ENCODE measurements at places on chromosomes 12 and 14.

DNA sequence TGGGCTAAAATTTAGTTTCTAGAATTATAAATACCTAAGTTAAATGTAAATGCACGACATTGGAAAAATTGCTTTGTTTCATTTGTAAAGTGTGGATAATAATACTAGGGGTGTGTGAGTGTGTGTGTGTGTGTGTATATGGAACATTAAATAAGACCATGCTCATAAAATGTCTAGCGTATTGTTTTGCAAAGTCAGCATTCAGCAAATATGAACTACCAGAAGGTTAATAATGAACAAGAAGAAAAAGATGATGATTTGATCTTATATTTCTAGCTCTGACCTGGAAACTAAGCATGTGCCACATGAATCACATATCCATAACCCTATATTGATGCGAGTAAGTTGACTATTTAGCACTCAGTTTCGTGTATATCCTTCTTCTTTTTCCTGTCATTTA lies 44.9 kb upstream of the MDGA2 start:
- DNase-seq: no peak

GRCh38 chr12:89882792-89883191 lies 174.2 kb upstream of the ATP2B1 start:
- DNase-seq: no peak

DNA sequence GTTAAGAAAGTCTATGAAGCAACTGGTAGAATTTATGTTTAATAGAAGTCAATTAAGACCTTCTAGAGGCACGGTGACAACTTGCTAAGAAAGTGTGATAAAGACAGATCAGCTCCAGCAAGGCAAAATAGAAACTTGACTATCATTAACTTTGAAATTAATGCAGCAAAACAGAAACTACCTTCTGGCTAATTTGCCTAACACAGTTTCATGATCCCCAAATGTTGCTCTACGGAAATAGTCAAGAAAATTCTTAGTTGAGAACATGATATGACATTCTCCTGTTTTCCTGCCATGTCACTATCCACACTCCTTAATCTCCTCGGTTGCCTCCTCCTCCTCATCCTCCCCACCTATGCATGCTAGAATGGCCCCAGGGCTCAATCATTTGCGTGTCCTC lies 4.2 kb downstream of the DENND5B start:
- DNase-seq: no peak

GRCh38 chr14:79064214-79064613 lies 894.0 kb downstream of the NRXN3 start:
- DNase-seq: no peak

DNA sequence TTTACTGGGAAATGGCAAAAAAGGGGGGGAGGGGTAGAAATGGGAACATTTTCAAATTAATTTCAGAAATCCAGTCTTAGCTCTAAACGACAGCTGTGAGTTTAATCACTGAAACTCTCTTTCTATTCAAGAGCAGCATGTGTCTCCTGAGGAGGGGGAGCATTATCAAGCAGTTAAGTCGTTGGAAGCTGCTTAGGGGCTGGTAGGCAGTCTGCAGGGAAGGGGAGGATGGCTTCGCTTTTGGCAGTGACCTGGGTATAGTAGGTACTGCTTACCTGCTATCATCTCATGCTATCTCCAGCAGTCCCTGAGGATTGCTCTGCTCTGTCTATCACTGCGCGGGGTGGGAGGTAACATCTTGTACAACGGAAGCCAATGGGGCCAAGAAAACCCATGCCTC lies 567.4 kb downstream of the NRXN3 start:
- DNase-seq: no peak

GRCh38 chr14:69268763-69269162 lies 8.8 kb downstream of the GALNT16 start:
- no peak for DNase-seq

DNA sequence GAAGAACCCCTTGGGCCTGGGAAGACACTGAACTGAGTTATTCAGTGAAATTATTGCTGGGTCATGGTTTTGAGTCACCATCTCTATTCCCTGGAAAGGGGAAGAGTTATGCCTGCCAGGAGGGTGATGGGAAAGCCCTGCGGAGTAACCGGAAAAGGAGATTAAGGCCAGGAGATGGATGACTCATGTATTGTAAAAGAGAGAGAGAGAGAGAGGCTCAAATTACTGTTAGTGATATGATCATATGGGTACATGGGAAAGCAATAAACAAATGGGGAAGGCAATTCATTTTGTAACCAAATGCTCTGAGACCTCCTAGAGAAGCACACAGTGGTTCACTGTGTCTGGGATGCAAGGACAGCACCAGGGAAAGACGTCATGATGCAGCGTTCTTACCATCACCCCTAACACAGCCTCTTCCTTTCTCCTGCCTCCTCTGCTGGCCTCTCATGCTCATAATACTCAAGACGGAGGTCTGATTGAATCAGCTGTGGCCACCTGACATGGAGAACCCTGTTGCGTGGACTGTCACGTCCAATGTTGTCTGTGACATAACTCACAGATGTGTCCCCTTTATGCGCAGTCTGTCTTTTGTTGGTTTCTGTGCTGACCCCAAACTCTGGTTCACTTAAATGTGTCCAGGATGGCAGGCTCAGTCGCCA lies 243.7 kb downstream of the TMEM132D start:
- DNase-seq: no peak

DNA sequence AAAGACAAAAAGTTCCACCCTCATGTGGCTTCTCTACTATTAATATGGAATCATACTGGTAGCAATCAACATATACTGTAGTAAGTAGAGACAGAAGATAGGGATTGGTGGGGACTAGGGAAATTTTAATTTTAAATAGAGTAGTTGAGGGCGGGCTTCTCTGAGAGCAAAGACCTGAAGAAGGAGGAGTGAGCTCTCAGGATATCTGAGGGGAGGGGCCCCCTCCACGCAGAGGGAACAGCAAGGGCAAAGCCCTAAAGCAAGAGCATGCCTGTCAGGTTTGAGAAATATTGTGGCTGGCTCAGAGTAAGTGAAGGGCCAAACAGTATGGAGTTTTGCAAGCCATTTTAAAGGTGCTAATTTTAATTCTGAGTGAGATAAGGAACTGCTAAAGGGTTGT lies 64.3 kb downstream of the PCNX1 start:
- no peak for DNase-seq

- no peak for DNase-seq
These were observed 82.2 kb downstream of the GALNT9 start for GRCh38 chr12:132246997-132247717.

- DNase-seq: no peak
These were observed 310.2 kb downstream of the APAF1 start for GRCh38 chr12:98955284-98955683.

GRCh38 chr14:67251573-67252226 lies 10.5 kb downstream of the PALS1 start:
- DNase-seq: no peak

- no peak for DNase-seq
These were observed 34.8 kb downstream of the IRF2BPL start for GRCh38 chr14:76993752-76994151.

- DNase-seq: no peak
These were observed 22.6 kb downstream of the CBX5 start for GRCh38 chr12:54257332-54257731.

GRCh38 chr12:54195737-54196347 lies 7.1 kb upstream of the SMUG1 start:
- no peak for DNase-seq

DNA sequence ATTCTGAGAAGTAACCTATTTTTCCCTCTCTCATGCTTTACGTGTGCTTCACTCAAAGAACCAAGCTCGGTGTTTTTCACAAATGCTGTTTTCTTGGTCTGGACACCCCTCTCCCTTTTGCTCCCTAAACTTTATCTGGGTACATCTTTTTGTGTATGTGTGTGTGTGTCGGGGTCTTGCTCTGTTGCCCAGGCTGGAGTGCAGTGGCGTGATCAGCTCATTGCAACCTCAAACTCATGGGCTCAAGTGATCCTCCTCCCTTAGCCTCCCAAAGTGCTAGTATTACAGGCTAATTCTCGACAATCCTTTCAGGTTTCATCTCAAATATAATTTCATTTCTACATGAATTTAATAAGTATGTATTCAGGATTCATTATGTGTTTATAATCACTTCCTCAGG lies 83.2 kb downstream of the PEBP1 start:
- no peak for DNase-seq

- no peak for DNase-seq
These were observed 1.3 kb downstream of the TRIM9 start for GRCh38 chr14:51093371-51094281.

DNA sequence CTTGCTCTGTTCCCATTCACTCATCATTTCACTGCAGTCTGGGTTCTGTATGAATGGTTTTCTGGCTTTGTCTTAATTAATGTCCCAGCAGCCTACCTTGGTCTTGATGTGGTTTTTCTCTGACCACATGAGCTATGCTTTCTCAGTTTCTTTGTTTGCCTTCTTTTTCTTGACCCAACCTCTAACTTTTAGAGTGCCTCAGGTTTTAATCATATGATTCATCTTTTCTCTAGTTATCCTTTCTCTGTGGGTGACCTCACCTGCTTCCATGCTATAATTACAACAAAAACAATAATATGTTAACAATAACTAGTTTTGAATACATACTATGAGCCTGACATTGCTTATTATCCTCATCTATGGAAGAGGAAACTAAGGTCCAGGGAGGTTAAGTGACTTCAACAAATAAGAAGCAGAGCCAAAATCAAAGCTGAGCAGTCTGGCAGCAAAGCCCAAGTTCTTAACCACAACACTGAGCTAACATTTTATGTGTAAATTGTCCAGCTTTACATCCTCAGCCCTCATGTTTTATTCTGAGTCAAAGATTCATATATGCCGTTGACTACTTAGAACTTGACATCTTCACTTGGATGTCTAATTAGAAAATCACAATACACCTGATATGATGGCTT lies 4.7 kb upstream of the EPYC start:
- DNase-seq: no peak

DNA sequence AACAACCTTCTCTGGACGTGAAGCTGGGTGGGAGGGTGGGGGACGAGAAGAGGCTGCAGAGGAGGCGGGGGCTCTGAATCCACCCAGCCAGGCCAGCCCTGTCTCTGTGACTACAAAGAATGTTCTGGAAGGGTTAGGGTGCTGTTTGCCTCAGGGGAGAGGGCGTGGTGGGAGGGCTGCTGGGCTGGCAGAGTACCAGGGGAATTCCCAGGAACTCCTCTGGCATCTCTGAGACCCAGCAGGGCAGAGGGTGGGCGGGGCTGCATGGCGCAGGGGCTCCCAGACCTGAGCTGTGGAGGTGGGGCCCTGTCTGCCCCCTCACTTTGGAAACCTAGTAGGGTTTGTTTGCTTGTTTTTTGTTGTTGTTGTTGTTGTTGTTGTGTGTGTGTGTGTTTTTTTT lies 45.5 kb upstream of the FZD10 start:
- DNase-seq: no peak

DNA sequence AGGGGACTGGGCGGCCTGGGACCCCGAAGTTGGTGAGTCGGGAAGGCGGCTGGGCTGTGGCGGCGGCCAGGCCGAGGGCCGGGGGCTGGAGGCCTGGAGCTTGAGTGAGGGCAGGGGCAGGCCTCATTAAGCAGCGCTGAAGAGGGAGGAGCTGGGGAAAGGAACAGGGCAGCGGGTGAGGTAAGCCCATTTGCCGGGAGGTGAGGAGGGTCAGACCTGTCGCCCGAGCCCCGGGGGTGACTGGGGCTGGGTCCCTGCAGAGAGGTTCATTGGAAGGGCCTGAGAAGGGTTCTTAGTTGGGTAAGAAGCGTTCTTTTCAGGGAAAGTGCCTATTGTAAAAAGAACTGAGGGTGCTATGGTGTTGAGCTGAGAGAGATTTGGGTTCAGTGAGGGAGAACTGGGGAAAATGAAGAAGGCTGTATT lies 441 bp downstream of the RAB5B start:
- no peak for DNase-seq

DNA sequence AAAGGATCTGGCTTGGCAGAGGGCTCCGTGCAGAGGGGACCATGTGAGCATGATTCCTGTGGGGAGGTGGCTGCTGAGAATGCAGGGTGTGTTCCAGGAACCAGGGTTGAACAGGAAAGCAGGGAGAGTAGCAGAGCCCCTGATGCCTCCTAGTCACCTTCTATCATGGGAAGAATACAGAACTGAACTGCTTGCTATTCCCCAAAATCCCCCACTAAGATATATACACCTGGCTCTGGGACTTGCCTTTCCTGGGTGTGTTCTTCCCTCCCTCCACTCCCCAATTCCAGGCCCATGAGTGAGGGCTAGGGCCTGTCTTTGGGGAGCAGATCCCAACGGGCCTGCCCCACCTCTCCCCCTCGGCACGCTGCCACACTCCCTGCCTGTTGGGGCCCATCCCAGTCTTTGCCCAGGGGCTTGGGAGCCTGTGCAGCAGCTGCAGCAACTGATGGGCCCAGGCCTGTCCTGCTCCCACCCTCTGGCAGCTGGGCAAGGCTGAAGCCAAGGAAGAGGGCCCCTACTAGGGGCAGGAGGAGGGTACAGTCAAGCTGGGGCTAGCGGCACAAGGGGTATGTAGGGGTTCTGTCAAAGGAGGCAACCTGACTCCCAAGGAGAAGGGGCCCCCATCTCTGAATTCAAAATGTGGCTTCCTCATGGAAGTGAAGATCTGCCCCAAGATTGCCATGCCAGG lies 3.2 kb downstream of the AJUBA start:
- no peak for DNase-seq

DNA sequence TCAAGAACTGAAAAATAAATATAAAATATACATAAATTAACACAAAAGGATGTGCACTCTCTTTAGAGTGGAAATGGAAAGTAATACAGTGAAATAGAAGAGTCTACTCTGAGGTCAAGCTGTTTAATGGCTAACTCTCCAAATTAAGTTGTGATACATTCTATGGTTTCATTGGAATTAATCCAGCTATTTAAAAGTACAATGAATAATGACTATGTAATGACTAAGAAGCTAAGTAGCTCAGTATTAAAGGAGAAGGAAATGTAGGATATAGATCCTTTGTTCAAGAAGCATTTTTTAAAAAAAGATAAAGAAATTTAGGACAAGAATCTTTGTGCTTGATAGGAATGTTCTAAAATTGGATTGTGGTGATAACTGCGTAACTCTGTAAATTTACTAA lies 85.3 kb downstream of the LRP6 start:
- DNase-seq: no peak

GRCh38 chr12:105977652-105978051 lies 161.1 kb downstream of the NUAK1 start:
- no peak for DNase-seq

GRCh38 chr14:68894123-68894522 lies 85.0 kb downstream of the ACTN1 start:
- no peak for DNase-seq

DNA sequence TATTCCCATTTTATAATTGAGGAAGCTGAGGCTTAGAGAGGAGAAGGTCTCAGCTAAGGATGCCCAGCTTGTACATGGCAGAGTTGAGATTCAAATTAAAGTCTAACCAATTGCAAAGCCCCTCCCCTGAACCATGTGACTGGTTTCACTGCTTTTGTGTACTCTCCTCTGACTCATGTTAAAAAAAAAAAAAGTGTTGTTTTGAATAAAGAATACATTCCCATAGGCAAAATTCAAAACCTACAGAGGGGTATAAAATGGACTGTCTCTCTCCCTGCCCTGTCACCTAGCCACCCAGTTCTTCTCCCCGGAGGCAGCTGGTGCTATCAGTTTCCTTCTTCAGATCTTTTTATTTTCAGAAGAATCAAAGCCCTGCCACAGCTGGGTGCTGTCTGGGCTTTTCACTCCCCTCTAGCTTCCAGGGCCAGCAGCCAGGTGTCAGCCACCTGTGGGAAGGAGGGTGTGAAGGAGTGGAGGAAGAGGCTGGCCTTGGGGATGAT lies 5.4 kb downstream of the PSMD9 start:
- DNase-seq: no peak
